ENCODE measurements at places on chromosomes 7 and 10.

DNA sequence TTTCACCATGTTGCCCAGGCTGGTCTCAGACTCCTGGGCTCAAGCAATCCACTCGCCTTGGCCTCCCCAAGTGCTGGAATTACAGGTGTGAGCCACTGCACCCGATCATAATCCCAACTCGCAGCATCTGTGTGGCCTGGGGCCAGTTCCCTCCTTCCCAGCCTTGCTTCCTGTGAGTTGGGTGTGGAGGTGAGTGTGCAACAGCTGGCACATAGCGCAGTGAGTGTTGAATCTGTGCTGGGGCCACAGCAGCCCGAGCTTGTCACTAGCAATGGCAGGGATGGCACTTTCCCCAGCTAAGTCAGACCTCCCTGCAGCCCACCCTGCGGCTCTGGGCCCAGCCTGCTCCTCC is 12.2 kb downstream of the TMEM184A start:
- no peak for DNase-seq

- DNase-seq: no peak
These were observed 1093.1 kb upstream of the LRRN3 start for GRCh38 chr7:109997837-109998236.

GRCh38 chr7:157682064-157682945 is 345.5 kb downstream of the DNAJB6 start:
- DNase-seq: no peak

DNA sequence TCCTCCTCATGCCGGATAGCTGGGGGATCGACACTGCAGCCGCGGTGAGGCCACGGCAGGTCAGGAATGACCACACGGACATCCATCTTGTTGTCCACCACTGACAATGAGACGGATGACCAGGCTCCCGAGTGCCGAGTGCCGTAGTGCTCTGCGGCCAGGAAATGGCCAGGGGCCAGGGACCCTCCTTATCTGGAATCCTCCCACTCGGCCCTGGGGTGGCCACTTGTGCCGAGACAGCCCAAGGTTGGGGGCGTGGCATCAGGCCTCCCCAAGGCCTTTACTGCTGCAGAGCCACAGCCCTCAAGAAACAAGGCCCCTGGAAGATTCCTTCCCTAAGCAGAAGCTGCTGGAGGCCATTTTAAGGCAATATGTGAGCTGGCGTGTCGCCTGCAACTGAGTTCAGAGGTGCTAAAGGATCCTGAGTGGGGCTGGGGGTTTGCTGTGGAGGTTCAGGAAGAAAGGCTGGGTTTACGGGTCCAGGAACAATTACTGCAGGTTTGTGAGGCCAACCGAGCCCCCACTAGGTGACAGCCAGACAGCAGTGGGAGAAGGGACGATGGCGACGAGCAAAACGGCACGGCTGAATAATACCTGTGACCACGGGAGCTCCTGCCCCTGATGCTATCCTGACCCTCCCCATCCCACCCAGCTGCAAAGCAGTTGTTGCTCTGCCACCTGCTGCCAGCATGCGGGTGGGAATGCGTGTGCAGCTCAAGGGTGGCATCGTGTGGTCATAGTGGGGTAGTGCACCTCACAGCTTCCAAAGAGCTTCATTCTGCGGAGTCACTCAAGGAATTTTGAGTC is 31.6 kb upstream of the LEP start:
- peak; percentile 71 for DNase-seq

GRCh38 chr7:120740348-120740747 is 117.6 kb downstream of the TSPAN12 start:
- DNase-seq: no peak

- no peak for DNase-seq
These were observed 24.5 kb downstream of the TMEM209 start for GRCh38 chr7:130180571-130181262.

- no peak for DNase-seq
These were observed 47.8 kb upstream of the PCLO start for GRCh38 chr7:83210479-83210878.

DNA sequence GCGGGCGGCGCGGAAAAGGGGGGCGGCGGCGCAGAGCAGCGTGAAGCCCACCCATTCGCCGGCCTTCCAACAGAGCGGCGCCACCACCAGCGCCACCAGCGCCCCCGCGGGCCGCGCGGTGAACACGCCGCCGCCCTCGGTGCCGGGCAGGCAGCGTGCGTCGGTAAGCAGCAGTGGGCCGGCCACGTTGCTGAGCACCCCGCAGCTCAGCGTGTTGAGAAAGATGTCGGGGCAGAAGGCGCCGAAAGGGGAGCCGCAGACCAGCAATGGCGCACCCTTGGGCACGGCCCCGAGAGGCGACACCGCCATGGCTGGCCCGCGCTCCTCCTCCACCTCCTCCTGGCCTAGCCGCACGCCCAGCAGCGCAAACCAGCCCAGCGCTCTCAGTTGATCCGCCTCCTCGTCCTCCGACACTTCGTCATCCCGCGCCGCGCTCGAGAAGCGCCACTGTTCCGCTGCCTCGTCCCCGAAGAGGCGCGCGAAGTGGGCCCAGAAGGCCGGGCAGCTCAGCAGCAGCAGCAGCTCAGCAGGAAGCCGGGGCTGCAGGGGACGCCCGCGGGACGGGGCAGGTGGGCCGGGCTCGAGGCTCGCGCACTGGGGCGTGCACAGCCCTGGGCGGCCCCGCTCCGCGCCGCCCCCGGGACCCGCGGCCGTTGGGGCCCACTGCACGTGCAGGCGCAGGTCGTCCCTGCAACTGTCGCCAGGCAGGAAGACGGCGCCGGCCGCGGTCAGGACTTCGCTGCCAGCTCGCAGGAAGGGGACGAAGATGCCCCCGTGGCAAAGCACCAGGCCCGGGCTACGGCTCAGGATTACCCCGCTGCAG is 623 bp downstream of the TYSND1 start:
- peak; percentile 27 for DNase-seq

- no peak for DNase-seq
These were observed 95.4 kb downstream of the TCF7L2 start for GRCh38 chr10:113045147-113046055.

DNA sequence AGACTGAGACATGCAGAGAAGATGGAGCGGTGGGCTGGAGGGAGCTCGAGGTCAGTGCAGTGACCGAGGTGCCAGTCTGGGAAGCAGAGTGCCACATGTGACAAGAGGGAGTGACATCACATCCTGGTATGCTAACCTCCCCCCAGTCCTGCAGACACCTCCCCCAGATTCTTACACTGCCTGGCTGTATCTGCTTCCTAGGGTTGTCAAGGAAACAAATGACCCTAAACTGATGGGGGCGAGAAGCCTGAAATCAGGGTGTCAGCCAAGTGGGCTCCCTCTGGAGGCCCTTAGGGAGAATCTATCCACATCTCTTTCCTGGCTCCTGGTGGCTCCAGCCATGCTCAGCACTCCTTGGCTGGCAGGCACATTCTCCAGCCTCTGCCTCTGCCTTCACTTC is 316.1 kb upstream of the ZMIZ1 start:
- DNase-seq: no peak

DNA sequence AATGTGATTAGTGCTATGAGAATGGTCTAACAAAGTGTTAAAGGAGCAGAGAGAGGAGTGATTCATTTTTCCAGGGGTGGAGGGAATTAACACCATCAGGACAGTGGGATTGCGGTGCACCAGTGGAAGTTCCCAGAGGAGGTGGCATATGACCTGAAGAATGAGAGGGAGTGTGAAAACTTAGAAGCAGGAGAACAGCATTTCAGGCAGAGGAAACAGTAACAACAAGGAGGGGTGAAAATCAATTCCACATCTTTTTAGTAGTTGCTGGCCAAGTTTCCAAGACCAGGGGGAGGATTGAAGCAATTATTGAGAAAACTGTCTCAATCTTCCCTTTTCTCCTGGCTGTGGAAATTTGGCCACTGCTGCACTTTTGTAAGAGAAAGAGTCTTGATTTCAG is 23.7 kb upstream of the CCDC172 start:
- no peak for DNase-seq

DNA sequence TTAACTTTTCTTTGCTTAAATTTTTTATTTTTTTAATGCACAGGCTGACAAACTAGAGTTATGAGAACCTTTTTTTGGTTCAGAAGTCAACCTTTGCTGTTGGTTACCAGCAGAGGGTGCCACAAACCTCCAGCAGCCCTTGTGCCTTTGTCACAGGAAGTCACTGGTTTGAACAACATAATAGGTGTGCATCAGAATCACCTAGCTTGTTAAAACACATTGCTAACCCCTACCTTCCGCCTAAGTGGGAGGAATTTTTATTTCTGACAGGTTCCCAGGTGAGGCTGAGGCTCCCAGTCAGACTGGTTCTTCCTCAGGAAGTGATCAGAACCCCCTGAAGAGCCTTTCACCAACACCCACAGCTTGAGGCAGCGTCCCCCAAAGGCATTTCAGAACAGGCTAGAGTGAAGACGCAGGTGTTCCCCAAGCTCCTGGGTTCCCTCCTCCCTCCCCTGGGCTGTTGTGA is 22.6 kb upstream of the VDAC2 start:
- DNase-seq: peak; percentile 32

DNA sequence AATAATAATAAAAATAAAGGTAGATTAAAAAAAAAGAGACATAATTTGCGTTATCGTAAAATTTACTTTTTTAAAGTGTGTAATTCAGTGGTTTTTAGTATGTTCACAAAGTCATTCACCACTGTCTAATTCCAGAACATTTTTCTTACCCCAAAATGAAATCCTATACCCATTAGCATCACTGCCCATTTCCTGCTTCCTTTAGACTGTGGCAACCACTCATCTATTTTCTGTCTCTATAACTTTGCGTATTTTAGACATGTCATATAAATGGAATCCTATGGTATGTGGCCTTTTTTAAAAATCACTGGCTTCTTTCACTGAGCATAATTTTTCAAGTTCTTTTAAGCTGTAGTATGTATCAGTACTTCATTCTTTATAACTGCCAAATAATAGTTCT is 53.6 kb downstream of the KAT6B start:
- no peak for DNase-seq

- no peak for DNase-seq
These were observed 221.3 kb downstream of the DNAJB6 start for GRCh38 chr7:157558061-157558460.

- no peak for DNase-seq
These were observed 597.6 kb downstream of the SORCS1 start for GRCh38 chr10:106566873-106567272.

DNA sequence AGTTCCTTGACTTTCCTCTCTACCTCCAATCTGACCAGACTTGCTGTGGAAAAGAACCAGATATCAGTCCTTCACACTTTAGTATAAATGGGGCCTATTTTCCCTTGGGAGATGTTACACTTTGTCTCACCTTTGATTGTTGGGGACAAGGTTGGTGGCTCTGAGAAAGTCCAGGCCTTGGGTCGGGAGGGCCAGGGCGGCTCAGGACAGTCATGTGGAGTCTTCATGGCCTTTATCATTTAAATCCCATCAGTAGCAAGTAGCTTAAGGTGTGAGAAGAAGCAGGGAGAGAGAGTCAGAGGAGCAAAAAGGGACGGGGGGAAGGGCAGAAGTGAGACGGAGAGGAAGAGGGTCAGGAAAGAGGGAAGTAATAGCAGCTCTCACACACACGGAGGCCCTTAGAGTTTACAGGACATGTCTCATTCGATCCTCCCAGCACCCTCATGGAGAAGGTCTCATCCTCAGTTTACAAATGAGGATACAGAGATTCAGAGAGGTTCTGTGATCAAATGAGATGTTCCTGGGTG is 40.5 kb downstream of the TBATA start:
- no peak for DNase-seq

- no peak for DNase-seq
These were observed 43.4 kb downstream of the HIPK2 start for GRCh38 chr7:139734395-139734794.

- DNase-seq: no peak
These were observed 178.2 kb upstream of the ITGB1 start for GRCh38 chr10:33136271-33136670.

- no peak for DNase-seq
These were observed 8.0 kb downstream of the DLX5 start for GRCh38 chr7:97016381-97017191.

GRCh38 chr7:37229381-37229780 is 219.3 kb downstream of the ELMO1 start:
- DNase-seq: no peak

DNA sequence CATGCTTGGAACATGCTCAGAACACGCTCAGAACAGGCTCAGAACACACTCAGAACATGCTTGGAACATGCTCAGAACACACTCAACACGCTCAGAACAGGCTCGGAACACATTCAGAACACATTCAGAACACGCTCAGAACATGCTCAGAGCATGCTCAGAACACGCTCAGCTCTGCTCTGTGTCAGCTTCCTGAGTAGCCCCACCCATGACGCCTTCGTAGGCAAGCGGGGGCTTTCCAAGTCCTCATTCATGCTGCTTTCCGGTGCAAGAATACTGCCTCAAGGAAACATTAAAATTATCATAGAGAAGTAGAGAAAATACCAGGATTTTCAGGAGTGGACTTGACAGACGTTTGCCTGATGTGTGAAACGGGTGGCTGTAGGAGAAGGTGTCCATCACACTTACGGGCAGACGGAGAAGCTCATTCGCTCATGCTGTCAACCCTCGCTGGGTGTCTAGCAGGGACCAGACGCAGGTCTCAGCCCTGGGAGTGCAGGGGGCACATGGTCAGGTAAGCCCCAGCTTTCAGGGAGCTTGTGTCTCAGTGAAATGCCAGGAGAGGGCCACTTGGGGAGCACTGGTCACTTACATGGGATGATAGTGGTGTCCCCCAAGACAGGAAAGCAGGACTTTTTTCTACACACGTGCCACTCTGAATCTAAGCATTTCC is 24.7 kb downstream of the EN2 start:
- DNase-seq: no peak

GRCh38 chr10:58840840-58841435 is 328.3 kb downstream of the BICC1 start:
- DNase-seq: no peak

DNA sequence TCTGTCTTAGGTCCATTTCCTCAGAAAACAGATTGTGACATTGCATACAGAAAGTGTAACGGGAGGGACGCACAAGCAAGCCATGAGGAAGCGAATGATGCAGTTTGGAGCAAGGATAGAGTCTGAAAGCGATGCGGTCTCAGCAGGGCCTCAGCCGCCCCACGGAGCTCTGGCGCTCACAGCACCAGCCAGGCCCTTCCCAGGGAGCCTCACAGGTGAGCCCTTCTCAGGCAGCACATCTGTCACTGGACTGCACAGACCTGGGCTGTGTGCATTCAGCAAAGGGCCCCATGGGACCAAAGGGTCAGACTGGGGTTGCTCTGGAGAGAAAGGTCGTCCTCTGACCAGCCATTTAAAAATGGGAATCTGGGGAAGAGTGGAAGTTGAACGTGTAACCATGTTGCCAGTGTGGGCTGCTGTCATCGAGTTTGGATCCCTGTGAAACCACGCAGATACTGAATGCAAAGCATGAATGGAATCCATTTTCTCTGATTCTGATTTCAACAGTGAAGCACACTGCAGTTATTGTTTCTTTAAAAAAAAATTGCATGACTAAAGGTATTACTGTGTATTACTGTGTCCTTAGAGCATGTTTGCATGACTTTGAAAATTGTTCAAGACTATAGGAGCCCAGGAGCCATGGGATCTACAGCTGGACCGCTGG is 350.0 kb upstream of the AKR1E2 start:
- DNase-seq: no peak

- DNase-seq: no peak
These were observed 2.2 kb downstream of the SORCS3 start for GRCh38 chr10:104643303-104643663.

DNA sequence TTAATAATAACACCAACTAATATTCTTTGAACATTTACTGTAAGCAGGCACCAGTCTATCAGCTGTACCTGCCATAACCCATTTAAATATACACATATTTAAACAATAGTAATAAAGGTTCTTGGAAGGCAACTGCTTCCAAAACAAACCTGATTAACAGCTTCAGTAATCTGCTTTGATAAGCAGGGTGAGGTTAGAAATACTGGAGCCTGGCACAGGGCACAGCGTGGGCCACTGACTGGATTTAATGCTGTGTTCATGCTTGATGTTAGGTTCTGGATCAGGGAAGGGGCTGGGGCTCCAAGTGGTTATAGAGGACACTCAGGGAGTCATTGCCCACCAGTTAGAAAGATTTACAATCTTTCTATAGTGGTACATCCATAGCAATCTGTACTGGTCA is 10.9 kb upstream of the C10orf120 start:
- no peak for DNase-seq
